ENCODE measurements at places on chromosomes 16 and 17. TPM values are rescaled to one million over a fixed set of nuclear protein-coding genes. Genes with fewer than 3 reads are reported as not detected.

GRCh38 chr17:58913971-58914769, 158.5 kb downstream of the PPM1E start:
- no peak for DNase-seq

DNA sequence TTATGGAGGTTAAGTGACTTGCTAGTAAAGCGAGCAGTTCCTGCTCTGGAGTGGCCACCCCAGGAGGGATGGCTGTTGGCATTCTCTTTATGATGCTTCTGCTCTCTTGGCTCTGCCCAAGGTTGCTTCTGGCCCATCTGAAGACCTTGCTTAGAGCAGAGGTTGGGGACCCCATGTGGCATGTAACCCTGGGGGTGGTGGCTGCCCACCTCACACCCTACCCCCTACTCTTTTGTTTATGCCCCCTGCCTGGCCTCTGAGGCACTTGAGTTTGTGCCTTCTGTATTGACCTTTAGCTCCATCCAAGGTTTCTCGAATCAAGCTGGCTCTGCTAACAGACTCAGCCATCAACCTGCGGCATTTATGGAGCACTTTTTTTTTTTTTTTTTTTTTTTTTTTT, 214.6 kb downstream of the MSI2 start:
- DNase-seq = no peak

DNA sequence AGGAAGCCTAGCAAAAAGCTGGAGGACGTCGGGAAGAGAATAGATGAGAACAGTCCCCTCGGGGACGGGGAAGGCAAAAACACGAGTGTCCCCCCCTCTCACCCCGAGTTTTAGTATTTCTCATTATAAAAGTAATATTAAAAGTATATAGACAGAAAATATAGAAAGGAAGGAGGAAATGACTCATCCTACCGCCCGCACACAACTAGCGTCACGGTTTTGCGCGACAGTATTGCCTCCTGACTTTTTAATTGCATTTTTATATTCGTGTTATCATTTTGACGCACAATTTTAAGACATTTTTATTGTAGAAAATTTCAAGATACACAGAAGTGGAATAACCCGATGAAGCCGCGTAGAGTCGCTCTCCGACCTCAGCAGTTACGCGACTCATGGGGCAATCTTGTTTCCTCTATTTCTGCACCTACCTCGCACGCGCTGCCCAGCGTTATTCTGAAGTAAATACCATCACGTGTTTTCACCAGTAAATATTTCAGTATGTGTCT, 652 bp upstream of the SLC25A19 start:
- peak; percentile 43 for DNase-seq

DNA sequence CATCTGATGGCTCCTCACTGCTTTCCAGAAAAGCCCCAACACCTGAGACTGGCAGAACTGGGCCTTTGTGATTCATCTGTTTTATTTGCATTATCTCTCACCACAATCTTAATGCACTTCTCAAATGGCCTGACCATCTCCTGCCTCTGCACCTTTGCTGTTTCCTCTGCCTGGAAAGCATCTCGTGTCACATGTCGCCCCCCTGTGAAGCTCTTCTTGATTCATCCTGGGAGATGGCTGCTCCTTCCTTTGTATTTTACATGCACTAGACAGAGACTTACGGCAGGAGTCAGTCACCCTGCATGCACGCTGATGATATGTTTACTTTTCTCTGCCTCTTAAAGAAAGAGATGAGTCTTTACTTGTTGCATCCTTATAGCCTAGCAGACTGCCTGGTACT, 30.0 kb downstream of the HNF1B start:
- peak; percentile 11 for DNase-seq

GRCh38 chr17:59415397-59415796, 83.9 kb downstream of the YPEL2 start:
- DNase-seq = no peak

DNA sequence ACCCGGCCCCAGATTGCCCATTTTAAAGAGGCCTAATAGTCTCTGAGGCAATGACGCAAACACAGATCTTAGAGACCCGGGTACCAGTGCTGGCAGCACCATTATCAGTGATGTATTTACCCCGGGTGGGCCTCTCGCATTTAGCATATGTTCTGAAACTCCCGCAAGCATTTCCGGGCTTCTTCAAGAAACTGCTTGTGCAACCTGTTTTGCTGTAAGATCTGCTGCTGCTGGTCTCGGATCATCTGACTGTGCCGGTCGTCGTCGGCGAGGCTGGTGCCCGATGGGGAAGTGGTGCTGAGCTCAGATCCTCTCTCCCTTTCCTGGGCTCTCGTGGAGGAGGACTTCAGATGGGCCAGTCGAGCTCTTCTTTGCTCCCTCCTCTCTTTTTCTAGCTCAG, 12.5 kb downstream of the CEP295NL start:
- DNase-seq = no peak

GRCh38 chr17:3773511-3773910, 27.5 kb downstream of the ITGAE start:
- DNase-seq = peak; percentile 75

- no peak for DNase-seq
Observed at GRCh38 chr17:9932491-9932890, 27.4 kb upstream of the RCVRN start.

The ASB16 gene
- total RNA-seq = 0.29 TPM

The ACSM3 gene
- total RNA-seq = 1.00 TPM

The FBXW10B gene
- 4.8 TPM for total RNA-seq

The PRKAR1A gene
- 253 TPM for total RNA-seq

The OR1A1 gene
- not detected for total RNA-seq

The CIITA gene
- total RNA-seq = not detected

The CCT6B gene
- 4.5 TPM for total RNA-seq

The ITGAX gene
- 4.1 TPM for total RNA-seq

The CCL7 gene
- not detected for total RNA-seq

All from A172 (cell line).